Activated CD4-positive, alpha-beta T cell treated with anti-CD3 and anti-CD28 coated beads, Interleukin-10, Interleukin-2, amounts not matched to agents 100 ng/mL and 50 ng/mL, durations not matched to agents 16 hours and 8 hours (primary cell): ENCODE measurements at places on chromosomes 12 and 14.

DNA sequence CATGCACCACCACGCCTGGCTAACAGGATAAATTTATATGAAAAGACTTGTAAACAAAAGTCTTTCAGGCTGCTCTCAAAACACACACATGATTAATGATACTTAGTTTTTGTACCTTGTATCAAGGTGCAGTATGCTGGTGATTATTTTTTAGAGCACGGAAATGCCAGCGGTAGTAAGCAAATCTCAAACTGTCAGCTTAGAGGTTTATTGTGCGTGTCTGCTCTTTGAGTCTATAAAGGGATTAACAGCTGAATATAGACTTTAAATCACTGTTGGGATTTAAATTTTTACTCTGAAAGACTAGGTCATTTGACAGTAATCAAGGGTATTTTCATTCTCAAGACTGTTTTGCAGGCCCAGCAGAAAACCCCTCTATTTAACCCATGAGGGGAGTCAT, 50.5 kb downstream of the PLEKHA5 start:
- DNase-seq, result no peak

GRCh38 chr14:96926001-96926400, 128.8 kb downstream of the VRK1 start:
- DNase-seq, result no peak

DNA sequence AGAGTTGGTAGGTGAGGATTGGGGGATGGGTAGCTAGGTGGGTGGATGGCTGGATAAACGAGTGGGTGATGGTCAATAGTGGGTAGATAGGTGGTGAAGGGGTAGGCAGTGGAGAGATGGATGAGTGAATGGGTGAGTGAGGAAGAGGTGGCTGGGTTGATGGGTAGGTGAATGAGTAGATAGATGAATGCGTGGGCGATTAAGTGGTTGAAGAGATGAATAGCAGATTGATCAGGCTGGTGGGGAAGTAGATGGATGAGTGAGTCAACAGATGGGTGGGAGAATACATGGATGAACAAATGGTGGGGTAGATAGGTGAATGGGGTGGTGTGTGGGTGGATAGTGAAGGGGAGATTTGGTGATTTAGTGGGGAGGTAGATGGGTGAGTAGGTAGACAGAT, 51.1 kb downstream of the SYNE3 start:
- DNase-seq, result no peak

DNA sequence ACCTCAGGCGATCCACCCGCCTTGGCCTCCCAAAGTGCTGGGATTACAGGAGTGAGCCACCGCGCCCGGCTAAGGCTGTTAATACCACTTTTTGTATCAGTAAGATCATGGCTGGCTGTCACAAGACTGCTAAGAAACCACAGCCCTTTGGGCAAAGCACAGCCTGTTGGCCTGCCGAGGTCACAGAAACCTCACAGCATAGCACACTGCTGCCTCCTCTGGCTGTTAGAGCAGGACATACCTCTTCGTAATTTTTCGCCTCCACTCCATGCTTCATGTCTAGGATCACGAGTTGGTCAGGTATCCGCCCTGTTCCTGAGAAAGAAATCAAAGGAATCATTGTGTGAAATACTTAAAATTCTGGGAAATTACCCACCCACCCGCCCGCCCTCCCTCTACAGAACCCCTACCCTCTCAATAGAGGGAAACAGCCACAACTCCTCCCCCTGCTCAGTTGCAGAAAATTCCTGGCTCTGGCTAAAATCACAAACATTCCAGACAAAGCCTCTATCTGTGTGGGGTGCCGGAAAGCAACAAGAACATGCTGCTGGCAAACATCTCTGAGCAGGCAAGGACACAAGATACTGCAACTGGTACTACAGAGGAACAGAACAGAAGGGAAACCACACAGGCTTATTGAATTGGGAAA, 20.7 kb upstream of the NEK9 start:
- DNase-seq, result peak; percentile 30

- DNase-seq, result no peak
Observed at GRCh38 chr14:52077256-52077979, 8.6 kb upstream of the NID2 start.

DNA sequence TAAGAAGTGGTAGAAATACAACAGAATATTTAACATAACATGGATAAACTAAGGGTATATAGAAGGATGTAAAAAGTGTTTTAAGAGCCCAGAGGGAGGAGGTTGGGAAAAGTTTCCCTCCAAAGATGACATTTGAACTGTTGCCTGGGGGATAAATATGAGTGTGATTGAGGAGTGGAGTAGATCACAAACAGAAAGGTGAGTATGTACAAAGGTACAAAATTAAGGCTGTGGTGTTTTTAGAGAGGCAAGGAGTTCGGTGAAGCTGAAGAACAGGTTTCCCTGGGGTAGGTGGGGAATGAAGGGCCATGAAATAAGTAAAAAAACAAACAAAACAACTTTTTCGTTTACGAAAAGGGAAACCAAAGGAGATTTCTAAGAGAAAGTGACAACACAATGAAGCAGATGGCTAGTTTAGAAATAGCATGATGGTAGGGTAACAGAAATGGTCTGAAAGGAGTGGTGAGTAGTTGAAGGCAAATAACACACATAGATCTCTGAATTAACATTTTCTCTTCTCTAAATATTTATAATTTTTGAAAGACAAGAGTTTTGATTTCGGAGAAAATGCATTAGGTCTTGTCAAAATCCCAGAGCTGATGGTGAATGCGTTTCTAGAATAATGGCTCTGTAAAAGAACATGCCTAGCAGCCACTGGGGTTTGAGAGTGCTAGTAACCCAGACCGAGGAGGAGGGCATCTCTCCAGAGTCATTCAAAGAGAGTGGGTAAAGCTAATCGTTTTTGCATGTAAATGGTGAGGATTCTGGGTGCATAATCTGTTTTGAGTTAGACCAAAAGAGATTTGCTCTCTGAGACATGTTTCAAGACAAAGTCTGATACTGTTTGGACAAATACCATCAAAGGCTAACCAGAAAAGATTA, 240.4 kb upstream of the DCN start:
- DNase-seq, result no peak

GRCh38 chr12:125098676-125099408, 33.6 kb downstream of the AACS start:
- DNase-seq, result no peak

- DNase-seq, result no peak
Observed at GRCh38 chr14:99055019-99055418, 217.0 kb downstream of the BCL11B start.

DNA sequence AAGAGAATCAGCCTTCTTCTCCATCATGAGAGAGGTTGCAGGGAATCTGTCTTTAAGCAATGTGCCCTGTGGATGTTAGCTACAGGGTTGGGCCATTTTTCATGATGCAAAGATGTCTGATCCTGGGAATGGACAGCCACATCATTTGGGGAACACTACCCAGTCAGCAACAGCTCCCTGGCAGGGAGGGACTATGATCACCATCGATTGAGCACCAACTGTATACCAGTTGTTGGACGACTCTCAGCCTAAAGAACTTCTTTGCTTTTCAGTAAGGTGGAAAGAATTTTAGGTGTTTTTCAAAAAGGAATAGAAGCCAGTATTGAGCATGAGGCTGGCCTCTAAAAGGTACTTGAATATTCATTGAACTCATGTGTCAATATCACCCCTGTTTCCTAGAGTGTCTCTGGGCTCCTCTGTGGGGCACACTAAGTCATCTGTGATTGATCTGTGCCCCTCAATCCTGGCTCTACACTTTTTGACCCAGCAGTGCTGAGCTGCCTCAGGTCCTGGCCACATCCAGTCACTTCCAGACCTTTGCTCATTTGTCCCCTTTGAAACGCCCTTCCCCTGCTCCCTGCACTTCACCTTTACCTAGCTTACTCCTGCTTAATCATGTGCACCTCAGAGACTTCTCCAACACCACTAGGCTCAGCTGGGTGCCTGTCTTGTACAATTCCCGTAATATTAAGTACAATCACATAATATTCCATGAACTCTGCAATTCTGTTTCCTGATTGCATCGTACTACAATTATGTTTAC, 2.2 kb upstream of the CLMN start:
- DNase-seq, result no peak

- no peak for DNase-seq
Observed at GRCh38 chr12:79023784-79024183, 159.2 kb downstream of the SYT1 start.

DNA sequence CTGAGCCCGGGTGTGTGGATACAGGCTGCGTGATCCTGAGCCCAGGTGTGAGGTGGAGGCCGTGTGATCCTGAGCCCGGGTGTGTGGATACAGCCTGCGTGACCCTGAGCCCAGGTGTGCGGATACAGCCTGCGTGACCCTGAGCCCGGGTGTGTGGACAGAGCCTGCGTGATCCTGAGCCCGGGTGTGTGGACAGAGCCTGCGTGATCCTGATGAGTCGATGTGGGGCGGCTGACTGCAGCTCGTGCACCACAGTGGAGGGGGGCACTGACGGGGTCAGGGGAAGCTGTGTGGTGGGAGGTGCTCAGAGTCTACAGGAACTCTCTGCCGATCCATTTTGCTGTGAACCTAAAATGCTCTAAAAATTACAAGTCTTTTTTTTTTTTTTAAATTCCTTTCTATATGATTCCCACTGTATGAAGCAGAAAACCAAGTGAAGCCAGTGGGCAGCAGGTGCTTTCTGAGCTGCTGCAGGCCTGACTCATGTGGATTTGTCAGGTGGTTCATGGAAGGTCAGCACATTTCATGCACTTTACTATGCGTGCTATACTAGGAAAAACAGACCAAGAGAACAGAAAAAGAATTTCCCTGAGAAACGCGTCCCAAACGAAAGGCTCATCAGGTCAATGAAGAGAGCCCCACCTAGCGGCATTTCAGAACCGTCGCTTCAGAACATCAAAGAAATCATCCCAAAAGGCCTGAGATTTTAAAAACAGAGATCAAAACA, 19.3 kb downstream of the BRF1 start:
- peak; percentile 27 for DNase-seq

GRCh38 chr12:115222220-115222619, 538.2 kb upstream of the TBX3 start:
- no peak for DNase-seq

DNA sequence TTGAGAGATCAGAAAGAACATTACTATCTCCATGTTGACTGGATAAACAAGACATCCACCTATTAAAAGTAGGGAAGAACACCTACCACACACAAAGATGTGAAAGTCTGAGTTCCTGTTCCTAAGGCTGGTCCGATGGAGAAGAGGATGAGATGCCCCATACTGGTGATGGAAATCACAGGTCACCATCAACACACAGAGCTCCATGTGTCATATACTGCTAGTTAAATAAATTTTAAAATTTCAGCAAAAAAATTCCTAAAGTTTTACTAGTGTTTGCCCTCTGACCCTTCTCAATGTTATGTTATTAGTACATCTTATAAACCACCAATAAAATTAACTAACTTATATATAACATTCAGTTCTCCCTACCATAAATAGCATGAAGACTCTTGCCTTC, 59.1 kb downstream of the KCNA5 start:
- no peak for DNase-seq

DNA sequence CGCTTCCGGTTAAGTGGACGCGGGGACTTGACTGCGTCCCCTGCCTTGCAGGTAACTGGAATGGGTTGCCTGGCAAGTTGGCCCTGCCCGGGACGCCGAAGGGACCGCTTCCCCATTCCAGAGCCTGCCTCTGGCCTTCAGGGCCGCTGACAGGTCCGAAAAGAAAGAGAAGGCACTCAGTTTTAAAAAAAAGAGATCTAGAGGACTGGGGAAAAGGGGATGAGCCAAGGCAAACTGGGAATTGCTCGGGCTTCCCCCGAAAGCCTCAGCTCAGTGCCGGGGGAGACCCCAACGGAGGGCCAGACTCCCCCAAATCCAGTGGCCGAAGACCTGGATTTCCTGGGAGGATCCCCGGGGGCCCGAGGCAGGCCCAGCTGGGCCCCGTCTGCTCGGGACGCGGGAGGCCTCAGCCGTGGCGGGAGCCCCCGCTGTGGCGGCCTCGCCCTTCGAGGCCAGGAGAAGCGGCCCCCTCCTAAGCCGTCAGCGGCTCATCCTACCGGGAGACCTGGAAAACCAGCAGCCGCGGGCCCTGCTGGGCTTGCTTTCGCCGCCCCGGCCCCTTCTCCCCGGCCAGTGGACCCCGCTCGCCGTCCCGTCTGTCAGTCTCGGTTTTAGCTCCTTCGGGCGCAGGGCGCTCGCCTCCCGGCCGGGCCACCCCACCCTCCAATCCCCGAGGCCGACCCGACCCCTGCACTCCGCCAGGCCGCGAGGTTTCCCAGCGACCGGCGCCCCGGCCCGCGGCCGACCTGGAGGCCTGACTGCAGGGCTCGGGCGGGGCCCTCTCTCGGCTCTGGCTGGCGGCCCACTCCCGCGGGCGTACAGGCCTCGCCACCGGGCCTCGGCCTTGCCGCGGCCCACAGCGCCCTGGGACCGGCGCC, 12.5 kb downstream of the OTX2 start:
- DNase-seq, result no peak
